Pancreas (tissue), 10 donors: ENCODE measurements at places on chromosomes 3 and 15. TPM values are rescaled to one million over a fixed set of nuclear protein-coding genes. Genes with fewer than 3 reads are reported as not detected.

DNA sequence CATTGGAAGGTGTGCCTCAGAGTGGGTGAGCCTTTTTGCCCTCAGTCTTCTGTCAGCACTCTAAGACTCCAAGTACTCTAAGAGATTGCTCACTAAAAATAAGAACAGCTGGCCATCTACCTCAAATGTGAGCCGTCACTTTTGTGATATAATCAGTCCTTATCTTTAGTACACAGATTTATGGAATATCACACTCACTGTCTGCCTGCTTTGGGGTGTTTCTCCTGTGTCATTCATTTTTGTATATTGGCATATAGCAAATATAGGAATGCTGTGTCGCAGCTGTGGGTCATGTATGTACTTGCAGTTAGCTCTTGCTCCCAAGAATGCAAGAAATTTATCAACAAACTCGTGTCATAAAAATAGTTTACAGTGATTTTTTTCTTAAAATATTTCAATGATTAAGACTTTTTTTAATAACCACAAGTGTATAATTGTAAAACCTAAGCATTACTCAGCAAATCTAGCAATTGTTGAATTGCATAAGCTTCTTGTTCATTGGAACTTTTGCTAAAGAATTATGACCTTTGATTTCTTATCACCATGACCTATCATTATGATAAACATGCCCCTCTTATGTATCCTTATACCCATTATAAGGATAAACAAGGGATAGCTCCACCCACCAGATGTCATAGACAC, 18.8 kb downstream of the SETD5 start:
- no peak overlapping the region for H3K4me3 ChIP-seq
- DNase-seq: no peak
- no peaks in the 10 kb centered on the region for H3K27me3 ChIP-seq
- H3K36me3 ChIP-seq: no peaks in the 10 kb centered on the region
- H3K4me1 ChIP-seq: peaks cover 39% of the 10 kb centered on the region

Gene MUC20
- 8.0 TPM for total RNA-seq

- no peaks in the 10 kb centered on the region for H3K4me1 ChIP-seq
- no peak for DNase-seq
- no peaks in the 10 kb centered on the region for H3K36me3 ChIP-seq
- no peaks in the 10 kb centered on the region for H3K27me3 ChIP-seq
- no peak overlapping the region for H3K27ac ChIP-seq
- no peak overlapping the region for H3K4me3 ChIP-seq
These were observed 142.6 kb downstream of the SATB1 start for GRCh38 chr3:18282507-18282906.

DNA sequence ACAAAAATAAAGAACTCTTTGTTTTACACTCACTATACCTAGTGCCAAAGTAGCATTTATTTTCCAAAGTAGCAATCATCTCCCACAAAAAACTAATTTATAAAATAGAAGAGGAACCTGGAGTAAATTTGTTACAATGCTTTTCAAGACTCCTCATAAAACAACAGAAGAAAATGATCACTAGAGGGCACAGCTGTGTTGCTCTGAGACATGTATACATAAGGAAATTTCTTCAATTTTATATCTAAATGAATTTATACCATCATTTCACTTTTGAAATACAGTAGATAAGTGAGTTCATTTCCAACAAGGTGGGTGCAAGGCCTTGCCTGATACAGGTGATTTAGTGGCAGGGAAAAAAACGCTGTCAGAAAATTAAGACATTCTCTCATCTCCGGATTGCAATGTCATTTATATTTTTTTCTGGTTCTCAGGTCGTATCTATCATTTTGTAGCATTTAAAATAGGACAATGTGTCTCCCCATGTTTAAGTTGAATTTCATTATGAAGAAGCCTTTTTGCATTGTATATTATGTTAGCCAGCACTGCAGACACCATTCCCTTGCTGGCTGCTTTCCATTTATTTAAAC, 25.3 kb upstream of the ARHGEF26 start:
- no peaks in the 10 kb centered on the region for H3K36me3 ChIP-seq
- no peaks in the 10 kb centered on the region for H3K27me3 ChIP-seq
- H3K4me1 ChIP-seq: no peaks in the 10 kb centered on the region
- H3K27ac ChIP-seq: no peak overlapping the region
- H3K4me3 ChIP-seq: no peak overlapping the region

Gene USP4
- total RNA-seq: 37.1 TPM

- no peaks in the 10 kb centered on the region for H3K27me3 ChIP-seq
- H3K4me1 ChIP-seq: no peaks in the 10 kb centered on the region
- no peak overlapping the region for H3K4me3 ChIP-seq
- no peaks in the 10 kb centered on the region for H3K36me3 ChIP-seq
- no peak overlapping the region for H3K27ac ChIP-seq
- no peak for DNase-seq
These were observed 18.5 kb downstream of the CLDN11 start for GRCh38 chr3:170437176-170437575.

DNA sequence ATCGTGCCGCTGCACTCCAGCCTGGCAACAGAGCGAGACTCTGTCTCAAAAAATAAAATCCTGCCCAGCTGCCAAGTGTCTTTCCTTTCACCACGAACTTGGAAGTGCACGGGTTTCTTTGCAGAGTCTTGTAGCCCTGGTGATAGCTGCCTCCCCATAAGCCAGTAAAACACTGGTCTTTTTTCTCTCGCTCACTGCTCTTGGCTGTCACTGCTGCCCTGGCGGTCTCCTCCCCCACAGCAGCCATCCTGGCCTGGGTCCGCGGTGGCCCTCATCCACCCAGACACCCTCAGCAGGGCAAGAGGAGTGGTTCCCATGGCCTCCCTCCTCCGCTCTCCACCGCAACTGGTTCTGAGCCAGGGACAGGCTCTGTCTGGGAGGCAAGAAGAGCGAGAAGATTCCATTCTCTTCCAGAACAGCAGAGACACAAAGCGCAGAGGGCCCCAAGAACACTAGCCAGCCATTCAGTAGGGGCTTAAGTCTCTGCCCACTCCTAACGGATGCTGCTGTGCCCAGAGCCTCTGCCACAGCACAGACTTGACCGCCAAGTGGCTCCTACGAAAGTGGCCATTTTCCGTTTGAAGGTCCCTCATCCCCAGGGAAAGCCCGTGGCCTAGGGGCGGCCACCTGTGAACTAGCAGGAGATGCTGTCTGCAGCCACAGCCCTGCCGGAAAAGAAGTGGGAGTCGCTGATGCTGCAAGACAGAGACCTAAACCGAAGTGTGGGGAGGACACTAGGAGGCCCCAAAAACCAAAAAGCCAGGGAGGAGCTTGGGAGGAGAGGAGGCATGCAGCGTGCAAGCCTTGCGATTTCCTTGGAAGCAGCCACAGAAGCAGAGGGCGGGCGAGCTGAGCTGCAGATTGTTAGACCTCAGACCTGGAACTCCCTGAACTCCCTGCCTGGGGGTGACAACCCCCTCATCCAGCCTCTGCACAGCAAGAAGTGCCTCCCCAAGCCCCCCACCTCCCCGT, 44.1 kb downstream of the KLHL25 start:
- H3K27ac ChIP-seq: no peak overlapping the region
- no peak for DNase-seq
- H3K36me3 ChIP-seq: peaks cover 8% of the 10 kb centered on the region
- H3K4me1 ChIP-seq: peaks cover 10% of the 10 kb centered on the region
- no peak overlapping the region for H3K4me3 ChIP-seq

DNA sequence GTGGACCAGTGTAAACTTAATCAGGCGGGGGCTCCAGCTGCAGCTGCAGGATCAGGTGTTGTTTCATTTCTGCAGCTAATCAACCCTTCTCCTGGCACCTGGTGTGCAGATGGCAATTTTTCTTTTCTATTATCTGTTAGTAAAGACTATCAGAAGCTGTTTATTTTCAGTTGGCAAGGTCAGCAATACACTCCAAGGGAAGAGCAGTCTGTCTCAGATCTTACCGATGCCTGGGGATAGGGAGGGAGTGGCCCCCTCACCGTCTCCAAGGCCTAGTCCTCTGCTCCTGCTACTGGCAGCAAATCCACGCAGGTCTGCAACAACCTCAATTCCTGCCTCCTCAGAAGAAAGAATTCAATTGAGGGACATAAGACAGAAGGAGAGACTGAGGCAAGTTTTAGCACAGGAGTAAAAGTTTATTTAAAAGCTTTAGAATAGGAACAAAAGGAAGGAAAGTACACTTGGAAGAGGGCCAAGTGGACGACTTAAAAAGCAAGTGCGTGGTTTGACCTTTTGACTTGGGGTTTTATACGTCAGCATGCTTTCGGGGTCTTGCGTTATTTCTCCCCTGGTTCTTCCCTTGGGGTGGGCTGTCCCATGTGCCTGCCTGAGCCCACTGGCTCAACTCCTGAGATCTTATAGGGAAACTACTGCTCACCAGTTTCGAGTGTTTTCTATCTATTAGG, 9.2 kb downstream of the CCRL2 start:
- H3K36me3 ChIP-seq: no peaks in the 10 kb centered on the region
- no peak overlapping the region for H3K4me3 ChIP-seq
- no peaks in the 10 kb centered on the region for H3K4me1 ChIP-seq
- no peak for DNase-seq

- H3K27ac ChIP-seq: no peak overlapping the region
- H3K4me1 ChIP-seq: no peaks in the 10 kb centered on the region
- no peaks in the 10 kb centered on the region for H3K36me3 ChIP-seq
- peak; percentile 19 for DNase-seq
- no peaks in the 10 kb centered on the region for H3K27me3 ChIP-seq
These were observed 1069.8 kb downstream of the IGSF11 start for GRCh38 chr3:117964814-117965213.

Gene FES
- total RNA-seq: 5.2 TPM

- H3K27me3 ChIP-seq: no peaks in the 10 kb centered on the region
- no peak overlapping the region for H3K27ac ChIP-seq
- H3K4me3 ChIP-seq: no peak overlapping the region
- no peak for DNase-seq
- no peaks in the 10 kb centered on the region for H3K4me1 ChIP-seq
These were observed 83.3 kb downstream of the SEC22A start for GRCh38 chr3:123285066-123285465.

Gene CACNA2D2
- total RNA-seq: 4.6 TPM
